ENCODE measurements at places on chromosomes 6 and 20.

GRCh38 chr6:3898265-3898994, 49.3 kb downstream of the FAM50B start:
- no peak for DNase-seq

- no peak for DNase-seq
Measured at GRCh38 chr6:38244869-38245268, 394.9 kb downstream of the BTBD9 start.

GRCh38 chr6:1580109-1580508, 29.6 kb upstream of the FOXC1 start:
- DNase-seq, result no peak

DNA sequence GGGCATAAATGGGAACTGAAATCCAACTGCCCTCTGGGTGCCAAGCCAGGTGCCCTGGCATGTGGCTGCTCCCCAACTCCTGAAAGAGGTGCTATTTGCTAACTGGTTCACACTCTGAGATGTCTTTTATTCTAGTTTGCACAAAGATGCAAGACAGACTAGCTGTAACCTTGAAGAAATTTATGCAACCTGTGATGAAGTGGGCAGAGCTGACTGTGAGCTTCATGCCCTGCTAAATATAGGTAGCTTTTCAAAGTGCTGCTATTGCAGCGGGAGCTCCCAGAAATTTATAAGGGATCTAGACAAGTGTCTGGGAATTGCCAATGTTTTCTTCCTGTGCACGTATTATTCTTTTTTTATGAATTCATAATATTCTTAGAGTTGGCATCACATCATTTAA, 517.5 kb downstream of the RNF144B start:
- DNase-seq, result no peak

DNA sequence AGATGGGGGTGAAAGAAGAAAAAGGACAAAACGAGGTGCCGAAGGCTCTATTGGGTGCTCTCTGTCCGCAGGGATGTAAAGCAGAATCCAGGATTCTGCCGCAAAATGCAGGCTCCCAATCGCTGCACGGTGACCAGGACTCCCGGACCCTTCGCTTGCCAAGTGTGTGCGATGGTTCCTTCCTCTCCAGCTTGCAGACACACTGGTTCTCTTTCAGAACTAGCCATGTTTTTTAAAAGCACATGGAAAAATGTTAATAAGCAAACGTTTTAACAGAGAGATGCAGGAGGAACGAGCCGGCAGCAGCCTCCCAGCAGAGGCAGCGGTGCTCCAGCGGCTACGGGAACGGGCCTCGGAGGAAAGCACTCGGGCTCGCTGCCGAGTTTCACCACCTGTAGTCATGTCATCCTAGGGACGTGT, 59.6 kb downstream of the ZNF831 start:
- no peak for DNase-seq

DNA sequence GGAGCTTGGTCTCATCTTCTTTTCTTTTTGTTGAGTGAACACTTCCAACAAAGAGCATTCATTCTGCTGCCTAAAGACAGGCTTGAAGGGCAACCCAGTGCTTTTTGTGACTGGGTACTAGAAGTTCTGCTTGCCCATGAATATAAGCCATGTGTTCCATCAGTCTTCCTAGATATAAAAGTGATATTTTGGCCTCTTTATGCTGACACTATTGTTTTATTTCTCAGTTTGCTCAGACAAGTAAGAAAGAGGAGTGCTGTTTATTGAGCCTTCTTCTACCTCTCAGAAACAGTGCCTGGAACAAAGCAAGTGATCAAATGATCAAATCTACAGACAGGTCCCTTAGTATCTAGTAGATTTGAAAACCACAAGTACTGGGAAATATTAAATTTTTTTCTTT, 2.4 kb upstream of the DTNBP1 start:
- no peak for DNase-seq

DNA sequence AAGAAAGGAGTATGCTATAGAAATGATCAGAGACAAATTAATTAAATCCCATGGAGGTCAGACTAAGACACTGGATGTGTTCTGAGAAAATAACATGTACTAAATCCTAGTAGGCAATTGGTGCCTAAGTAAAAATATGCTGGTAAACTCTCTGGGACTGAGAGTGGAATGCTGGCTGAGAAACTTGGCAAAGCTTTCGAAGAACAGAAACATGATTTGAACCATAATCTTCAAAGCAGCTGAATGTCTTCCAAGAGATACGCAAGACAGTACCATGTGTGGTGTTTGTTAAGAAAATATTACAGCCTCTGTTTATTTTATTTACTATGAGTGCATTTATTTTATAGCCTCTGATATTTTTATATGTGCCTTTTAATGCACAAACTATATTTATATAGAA, 55.2 kb downstream of the EFHC1 start:
- DNase-seq, result no peak

DNA sequence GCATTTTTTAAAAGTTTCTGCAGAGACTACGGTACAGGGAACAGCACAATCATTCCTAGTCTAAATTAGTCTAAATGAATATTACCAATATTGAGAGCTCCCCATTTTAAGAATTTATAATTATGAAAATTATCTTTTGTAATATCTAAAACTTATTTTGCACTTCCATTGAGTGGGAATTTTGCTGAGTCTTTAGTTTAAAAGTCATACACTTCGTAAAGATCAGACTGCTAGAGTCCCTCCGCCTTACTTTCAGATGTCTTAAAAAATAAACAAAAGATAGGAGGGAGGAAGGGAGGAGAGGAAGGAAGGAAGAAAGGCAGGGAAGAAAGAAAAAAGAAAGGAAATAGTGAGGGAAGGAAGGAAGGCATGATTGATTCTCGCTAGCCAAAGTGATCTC, 278.2 kb upstream of the PRDM1 start:
- no peak for DNase-seq

- no peak for DNase-seq
Measured at GRCh38 chr6:29941016-29941415, 1.3 kb upstream of the HLA-A start.

GRCh38 chr6:43962458-43962857, 164.8 kb downstream of the MRPL14 start:
- no peak for DNase-seq

DNA sequence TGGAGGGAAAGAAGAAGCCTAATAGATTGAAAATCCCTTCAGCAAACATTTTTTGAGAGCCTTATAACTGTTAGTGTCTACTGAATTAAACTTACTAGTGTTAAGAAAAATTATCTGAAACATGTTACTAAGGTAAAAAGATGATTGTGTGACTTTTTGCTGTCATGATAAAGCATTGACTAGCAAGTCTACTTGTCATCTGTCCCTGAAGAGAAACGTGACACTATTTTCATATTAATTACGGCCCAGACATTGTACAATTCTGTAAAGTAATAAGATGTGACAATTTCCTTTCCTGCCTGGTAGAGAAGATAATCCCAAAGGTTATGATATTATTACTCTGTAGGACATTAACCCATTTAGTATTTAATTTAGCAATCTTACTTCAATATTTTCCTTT, 8.8 kb upstream of the EDEM2 start:
- DNase-seq, result no peak

DNA sequence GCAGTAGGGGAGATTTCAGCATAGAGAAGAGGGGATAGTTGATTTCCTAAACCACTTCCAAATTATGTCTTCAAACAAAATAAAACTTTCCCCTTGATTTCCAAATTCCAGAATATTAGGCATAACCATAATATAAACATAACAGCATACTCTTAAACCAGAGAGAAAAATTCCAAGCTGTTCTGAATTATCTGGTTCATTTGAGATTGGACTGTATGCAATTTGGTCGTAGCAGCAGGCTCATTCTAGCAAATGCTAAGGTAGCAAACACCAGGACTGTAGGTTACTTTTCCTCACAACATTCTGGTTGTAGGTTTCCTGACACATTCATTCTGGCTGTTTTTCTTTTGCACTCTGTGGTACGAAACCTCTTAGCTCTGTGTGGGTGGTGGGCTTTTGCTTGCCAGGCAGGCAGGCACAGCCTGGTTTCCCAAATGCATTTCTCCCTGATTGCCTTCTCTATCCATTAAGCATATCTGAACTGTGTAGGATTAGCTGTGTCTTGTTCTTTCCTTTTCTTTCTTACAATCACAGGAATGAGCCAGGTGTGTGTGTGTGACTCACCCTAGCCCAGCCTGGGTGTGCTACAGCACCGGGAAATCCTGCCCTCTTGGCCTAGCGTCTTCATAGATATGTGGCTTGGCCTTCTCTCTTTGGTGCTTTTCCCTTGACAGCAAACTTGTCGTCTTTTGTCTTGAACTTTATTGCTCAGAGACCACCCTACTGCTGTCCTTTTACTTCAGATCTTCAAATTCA, 77.1 kb downstream of the JARID2 start:
- DNase-seq, result no peak

DNA sequence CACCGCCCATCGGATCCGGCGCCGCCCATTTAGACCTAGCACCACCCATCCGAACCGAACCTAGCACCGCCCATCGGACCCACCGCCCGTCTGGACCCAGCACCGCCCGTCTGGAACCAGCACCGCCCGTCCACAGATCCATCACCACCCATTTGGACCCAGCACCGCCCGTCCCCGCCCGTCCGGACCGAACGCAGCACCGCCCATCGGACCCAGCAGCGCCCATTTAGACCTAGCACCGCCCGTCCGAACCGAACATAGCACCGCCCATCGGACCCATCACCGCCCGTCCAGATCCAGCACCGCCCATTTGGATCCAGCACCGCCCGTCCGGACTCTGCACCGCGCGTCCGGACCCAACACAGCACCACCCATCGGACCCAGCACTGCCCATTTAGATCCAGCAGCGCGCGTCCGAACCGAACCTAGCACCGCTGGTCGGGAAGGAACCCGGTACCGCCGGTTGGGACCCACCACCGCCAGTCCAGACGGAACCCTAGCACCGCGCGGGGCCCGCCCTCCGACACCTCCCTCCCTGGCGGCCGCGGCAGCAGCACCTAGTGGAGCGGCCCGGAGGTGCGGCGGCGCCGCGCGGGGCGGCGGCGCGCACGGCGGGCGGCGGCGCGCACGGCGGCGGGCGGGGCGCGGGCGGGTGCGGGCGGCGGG, 348 bp upstream of the AFDN start:
- peak; percentile 80 for DNase-seq

GRCh38 chr6:166075186-166075585, 92.5 kb downstream of the TBXT start:
- no peak for DNase-seq

GRCh38 chr6:148830614-148831013, 83.8 kb downstream of the UST start:
- no peak for DNase-seq

GRCh38 chr6:116616737-116617053, 416 bp downstream of the RSPH4A start:
- no peak for DNase-seq

GRCh38 chr6:170017603-170018320, 266.3 kb downstream of the ERMARD start:
- DNase-seq, result no peak

DNA sequence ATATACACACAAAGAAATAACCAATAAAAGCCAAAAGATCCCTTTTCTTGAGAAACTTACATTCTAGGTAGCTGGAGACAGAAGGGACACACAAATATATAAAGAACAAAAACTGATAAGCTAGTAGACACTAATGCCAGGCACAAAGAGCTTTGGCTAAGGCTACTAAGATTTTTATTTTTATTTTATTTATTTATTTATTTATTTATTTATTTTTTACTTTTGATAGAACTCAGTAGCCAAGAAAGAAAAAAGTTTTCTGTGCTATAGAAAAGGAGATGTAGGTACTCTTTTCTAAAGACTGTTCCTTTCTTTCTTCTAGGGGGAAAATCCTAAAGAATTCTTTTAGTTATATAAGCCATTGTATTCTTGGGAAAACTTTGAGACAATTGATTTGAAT, 34.1 kb downstream of the THEMIS start:
- no peak for DNase-seq

DNA sequence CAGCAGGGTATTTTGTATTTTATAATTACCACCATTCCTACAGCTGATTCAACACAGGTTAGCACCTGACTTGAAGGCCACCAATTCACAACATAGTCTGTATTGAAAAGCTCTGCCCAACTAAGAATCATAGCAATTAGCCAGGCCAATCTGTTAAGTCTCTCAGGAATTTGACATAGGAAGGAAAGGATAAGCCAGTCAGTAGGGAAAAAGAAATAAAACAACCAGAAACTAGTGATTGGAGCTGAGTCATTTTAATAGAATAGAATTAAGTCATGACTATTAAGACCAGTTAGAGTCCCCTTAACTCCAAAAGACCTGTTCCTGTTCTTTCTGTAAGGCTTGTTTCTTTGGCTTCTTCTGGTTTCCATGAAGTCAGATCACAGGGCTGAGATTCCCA, 8.1 kb downstream of the RANBP9 start:
- DNase-seq, result no peak

GRCh38 chr6:167446046-167446445, 121.2 kb downstream of the TTLL2 start:
- no peak for DNase-seq

DNA sequence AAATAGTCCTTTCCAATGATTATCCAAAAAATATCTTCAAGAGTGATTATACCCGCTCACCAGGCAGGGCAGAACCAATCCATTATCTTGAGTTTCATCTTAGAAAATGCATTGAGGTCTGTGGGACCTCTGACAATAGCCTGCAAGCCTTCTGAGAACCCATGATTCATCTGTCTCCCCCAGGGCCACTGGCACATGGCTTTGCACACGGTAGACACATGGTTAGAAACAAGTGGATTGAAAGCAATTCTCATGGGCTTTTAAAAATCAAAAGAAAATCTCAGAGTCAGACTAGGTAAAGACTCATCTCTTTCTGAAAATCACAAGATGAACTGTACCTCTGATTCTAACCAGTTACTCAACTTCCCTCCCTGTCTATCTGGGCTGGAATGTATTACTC, 15.5 kb downstream of the GNAS-AS1 start:
- no peak for DNase-seq

GRCh38 chr6:130069485-130069884, 51.1 kb downstream of the L3MBTL3 start:
- no peak for DNase-seq

GRCh38 chr6:29743025-29743424, 19.8 kb downstream of the HLA-F start:
- no peak for DNase-seq

All from activated CD8-positive, alpha-beta memory T cell treated with anti-CD3 and anti-CD28 coated beads for 24 hours (primary cell).